ENCODE measurements at places on chromosomes 2 and 18.

- no peak for DNase-seq
These were observed 94.2 kb downstream of the POLR1A start for GRCh38 chr2:86011449-86011941.

DNA sequence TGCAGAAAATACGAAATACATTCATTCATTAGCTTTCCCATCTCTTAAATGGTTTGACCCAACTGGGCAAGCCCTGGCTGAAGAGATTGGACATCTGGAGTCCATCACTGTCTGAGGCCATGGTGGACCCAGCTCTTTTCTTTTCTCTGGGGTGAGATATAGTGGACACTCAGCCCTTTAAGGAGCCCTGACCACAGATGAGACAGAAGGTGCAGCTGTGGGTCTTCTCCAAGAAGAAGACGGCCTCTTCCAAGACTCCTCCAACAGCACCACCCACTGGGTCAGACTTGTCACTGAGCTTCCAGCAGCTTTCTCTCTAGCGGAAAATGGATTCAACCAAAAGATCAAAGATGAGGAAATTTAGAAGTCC, 27.2 kb downstream of the TWIST2 start:
- no peak for DNase-seq

- no peak for DNase-seq
These were observed 45.7 kb downstream of the KCNF1 start for GRCh38 chr2:10957391-10957790.

DNA sequence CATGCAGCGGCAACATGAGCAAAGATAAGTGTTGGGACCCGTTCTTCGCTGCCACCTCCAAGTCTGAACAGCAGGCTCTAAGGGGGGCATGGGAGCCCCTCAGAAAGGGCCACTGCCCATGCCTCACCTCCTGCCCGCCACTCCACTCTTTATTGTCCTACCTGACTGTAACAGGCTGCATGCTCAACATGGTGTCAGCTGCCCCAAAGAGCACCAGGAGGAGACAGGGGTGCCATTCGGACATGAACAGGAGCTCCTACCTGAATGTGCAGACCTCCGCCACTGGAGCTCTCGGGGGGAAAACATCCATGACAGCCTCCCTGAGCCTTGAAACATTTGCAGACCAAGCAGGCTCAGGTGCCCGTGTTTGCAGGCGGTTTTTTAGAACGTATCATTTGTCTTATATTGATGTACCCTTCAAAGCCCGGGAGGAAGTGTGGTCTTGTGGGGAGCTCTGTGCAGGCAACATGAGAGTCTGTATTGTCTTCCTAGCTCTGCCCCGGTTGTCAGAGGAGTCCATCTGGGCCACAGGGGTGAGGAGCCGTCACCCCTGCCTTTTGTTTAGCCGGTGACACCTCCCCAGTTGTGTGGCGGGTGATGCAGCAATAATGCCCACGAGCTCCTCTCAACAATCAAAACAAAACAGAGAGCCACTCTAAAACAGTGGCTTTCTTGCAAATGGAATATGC, 35.1 kb upstream of the CD8A start:
- DNase-seq: no peak

DNA sequence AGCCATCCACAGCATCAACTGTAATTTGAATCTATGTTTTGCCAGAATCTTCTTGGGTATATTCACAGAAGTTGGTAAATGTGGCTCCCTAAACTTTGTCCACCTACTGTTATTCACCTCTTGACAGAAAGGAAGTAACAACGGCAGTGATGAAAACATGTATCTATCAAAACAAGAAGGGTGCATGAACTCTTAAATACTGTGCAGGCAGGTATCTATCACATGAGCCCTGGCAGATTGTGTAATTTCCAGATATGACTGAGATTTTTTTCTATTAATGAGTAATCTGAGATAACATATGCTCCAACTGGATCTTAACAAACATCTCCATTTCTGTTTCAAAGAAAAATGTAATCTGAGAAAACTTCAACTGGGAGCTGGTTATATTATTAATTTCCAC, 36.6 kb downstream of the SFT2D3 start:
- no peak for DNase-seq

- DNase-seq: no peak
These were observed 377.2 kb downstream of the EN1 start for GRCh38 chr2:118470297-118470696.

- DNase-seq: no peak
These were observed 574.7 kb upstream of the SLC8A1 start for GRCh38 chr2:41026613-41027012.

- no peak for DNase-seq
These were observed 6.7 kb upstream of the CTDSP1 start for GRCh38 chr2:218392891-218393462.
